ENCODE measurements at places on chromosomes 6 and 20.

DNA sequence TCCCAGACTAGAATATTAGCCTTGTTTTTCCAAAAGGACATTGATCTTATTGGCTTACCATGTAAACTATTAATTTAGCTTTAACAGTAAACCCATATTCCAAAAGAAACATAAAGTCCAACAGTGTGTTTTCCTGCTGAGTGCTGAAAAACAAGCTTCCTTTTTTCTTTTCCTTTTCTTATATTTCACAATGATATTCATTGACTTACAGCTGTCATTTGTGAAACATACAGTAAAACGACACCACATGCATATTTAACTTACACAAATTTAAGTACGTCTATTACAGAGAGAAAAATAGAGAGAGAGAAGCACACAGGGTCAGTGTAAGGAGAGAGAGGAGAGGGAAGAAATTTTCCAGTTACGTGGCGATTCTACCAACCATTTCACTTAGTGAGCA is 543.9 kb upstream of the JARID2 start:
- DNase-seq: no peak

DNA sequence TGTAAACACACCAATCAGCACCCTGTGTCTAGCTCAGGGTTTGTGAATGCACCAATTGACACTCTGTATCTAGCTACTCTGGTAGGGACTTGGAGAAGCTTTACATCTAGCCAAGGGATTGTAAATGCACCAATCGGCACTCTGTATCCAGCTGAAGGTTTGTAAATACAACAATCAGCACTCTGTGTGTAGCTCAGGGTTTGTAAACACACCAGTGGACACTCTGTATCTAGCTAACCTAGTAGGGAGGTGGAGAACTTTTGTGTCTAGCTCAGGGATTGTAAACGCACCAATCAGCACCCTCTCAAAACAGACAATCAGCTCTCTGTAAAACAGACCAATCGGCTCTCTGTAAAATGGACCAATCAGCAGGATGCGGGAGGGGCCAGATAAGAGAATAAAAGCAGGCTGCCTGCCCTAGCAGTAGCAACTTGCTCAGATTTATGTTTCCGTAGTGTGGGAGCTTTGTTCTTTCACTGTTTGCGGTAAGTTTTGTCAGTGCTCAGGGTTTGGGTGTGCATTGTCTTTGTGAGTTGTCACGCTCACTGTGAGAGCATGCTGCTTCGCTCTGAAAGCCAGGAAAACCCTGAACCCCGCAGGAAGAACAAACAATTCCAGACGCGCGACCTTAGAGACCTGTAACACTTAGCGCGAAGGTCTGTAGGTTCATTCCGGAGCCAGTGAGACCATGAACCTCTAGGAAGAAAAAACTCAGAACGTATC is 37.0 kb downstream of the RIOK1 start:
- DNase-seq: no peak

DNA sequence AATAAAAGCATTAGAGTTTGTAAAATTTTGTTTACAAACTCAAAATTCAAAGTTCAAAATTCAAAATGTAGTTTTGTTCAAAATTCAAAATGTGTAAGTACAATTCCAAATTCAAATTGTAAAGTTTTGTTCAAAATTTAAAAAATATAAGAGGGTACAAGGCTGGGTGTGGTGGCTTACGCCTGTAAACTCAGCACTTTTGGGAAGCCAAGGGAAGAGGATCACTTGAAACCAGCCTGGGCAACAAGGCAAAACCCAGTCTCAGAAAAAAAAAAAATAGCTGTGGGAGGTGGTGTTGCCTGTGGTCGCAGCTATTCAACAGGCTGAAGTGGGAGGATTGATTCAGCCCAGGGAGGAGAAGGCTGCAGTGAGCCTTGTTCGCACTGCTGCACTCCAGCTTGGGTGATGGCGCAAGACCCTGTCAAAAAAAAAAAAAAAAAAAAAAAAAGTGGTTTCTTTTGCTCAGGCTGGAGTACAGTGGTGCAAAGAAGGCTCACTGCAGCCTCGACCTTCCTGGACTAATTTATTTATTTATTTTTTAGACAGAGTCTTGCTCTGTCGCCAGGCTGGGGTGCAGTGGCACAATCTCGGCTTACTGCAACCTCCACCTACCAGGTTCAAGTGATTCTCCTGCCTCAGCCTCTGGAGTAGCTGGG is 5.4 kb upstream of the ZBTB12 start:
- peak; percentile 62 for DNase-seq

GRCh38 chr6:145863988-145864616 is 49.5 kb upstream of the FBXO30 start:
- no peak for DNase-seq

- no peak for DNase-seq
Observed at GRCh38 chr6:17395112-17395511, 1.7 kb downstream of the CAP2 start.

DNA sequence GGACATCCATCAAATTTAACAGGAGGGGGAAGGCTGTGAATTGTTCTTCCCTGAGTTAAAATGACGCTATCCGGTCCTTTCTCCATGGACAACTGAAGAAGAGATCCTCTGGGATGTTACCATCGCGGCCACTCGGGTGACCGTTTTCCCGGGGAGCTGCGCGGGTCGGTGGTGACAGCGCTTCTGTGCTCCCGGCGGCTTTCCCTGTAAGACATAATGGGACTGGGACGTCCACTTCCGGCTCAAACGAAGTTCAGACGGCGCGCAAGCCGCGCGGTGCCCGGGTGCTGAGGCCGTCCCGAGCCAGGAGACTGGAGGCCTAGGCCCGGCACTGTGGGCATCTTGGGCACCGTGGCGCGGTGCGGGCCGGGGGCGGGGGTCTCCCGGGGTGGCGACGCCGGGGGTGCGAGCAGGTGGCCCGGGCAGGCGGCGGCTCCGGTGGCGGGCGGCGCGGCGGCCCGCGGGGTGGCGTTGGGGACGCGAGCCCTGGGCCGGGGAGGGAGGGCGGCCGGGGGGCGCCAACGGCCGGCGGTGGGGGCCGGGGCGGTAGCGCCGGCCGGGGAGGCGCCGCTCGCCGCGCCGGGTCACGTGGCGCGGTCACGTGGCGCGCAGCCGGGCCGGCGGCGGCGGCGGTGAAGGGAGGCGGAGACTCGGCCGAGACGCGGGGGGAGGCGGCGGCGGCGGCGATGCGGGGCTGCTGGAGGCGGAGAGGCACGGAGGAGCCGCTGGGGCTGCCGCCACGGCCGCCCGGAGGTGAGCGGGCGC is 63.6 kb downstream of the GTF2H5 start:
- peak; percentile 77 for DNase-seq

- no peak for DNase-seq
Observed at GRCh38 chr6:161242779-161243693, 30.8 kb downstream of the AGPAT4 start.

DNA sequence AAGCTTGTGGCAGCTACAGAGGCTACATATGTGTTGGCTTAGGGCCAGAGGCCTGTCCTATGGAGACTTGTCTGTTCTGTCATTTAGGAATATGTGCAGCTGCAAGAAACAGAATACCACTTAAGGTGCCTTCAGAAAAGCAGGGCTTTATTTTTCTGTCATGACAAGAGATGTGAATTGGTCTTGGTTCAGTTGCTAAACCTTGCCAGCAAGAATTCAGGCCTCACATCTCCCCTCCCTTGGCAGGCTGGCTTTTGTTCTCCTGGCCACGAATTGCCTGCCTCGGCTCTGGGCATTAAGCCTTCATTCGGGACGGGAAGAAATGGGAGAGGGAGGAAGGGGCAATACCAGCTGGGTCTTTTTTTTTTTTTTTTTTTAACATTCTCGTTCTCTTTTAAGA is 82.4 kb upstream of the TGM3 start:
- no peak for DNase-seq

GRCh38 chr20:59802471-59803221 is 130.8 kb downstream of the SYCP2 start:
- DNase-seq: no peak

GRCh38 chr6:83893024-83893423 is 33.5 kb downstream of the CYB5R4 start:
- DNase-seq: no peak

GRCh38 chr20:364905-365794 is 15.4 kb upstream of the TRIB3 start:
- peak; percentile 67 for DNase-seq

- peak; percentile 85 for DNase-seq
Observed at GRCh38 chr20:10519361-10520046, 84.4 kb downstream of the SLX4IP start.

GRCh38 chr6:33073431-33073871 is at the start of gene HLA-DPA1:
HLA-DPA1 (minus strand) TSS chr6:33073649.
- DNase-seq: peak; percentile 24

DNA sequence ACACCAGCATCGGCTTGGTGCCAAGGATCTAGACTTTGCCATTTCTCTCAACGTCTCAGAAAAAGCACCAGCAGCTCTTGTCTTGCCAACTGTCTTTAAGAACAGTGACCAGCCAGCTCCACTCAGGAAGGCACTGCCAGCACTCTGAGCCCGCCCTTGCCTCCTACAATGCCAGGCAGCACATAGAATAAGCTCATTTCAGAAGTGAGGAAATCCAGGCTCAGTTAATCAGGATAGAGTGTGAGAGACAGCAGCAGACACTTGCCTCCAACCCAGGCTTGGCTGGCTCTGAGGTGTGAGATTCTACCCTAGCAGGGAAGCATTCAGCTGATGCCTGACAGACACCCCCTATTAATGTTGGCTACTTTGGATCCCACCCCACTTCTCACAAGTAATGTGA is 4.3 kb upstream of the SYNDIG1 start:
- no peak for DNase-seq

GRCh38 chr6:129921169-129921817 is 60.2 kb upstream of the TMEM244 start:
- no peak for DNase-seq

- DNase-seq: no peak
Observed at GRCh38 chr6:56638760-56639159, 3.9 kb downstream of the DST start.

DNA sequence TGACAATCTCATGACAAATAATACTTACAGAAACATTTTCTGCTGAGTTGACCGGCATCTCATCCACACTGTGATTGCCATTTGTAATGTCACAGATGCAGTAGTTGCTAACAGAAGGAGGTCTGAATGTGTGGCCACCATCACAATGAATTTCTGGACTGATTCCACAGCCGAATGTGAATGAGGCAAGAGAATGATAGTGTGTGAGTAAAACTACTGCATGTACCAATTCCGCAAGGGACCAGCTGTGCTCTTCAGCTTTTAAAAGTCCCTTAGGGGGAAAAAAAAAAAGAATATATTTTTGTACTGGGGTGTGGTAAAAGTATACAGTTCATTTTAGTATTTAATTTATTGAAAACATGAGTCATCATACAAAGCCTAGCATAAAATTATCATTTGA is 96.2 kb downstream of the SESN1 start:
- no peak for DNase-seq

GRCh38 chr6:160368670-160369069 is 20.5 kb downstream of the SLC22A3 start:
- DNase-seq: no peak

GRCh38 chr6:13395272-13396237 is 67.2 kb upstream of the TBC1D7 start:
- peak; percentile 64 for DNase-seq

- DNase-seq: no peak
Observed at GRCh38 chr6:89161326-89162046, 15.6 kb downstream of the PM20D2 start.

DNA sequence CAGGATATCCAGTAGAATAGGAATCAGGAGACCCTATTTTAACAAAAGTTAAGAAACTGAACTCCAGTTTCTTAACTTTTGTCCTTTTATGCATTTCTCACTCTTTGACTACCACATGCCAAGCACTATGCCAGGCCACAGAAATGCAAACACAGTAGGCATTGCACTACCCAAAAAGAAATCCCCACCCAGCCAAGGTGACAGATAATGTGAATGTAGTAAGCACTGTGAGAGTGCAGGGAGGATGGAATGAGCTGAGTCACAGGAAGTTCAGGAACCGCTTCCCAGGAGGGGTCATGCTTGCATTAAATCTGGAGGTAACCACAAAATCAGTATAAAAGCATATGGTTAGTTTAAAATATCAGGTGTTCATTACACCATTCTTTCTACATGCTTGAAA is 20.1 kb upstream of the FAM83C start:
- peak; percentile 96 for DNase-seq

DNA sequence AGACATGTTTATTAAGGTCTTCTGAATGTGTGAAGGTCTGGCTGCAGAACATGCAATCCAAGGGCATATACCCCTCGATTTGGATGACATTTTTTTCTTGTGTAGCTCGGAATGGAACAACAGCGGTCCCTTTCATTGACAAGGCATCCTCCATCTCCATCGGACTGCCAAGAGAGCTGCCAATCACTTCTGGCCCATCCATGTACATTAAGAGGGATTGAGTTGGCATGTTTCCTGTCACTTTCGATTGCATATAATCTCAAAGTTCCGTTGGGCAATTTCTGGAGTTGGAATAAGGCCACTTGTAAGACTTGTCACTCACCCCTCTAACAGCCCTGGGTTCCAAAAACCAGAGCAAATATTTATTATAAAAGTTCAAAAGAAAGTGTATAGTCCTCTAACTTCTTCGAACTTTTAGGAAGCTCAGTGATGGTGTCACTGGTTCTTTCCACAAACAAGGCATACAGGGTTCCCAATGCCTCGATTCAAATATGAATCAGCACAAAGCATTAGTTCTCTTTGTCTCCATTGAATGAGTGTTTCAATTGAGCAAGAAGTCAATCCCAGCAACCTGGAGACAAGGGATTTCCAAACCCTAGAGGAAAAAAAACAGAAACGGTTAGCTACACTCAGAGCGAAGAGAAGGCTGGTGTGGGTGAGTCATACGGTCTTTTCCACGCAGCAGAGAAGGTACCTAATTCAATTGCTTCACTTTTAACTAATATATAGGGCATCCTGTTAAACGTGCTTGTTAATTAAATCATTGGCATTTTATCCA is 10.9 kb downstream of the ZNF217 start:
- DNase-seq: peak; percentile 91

DNA sequence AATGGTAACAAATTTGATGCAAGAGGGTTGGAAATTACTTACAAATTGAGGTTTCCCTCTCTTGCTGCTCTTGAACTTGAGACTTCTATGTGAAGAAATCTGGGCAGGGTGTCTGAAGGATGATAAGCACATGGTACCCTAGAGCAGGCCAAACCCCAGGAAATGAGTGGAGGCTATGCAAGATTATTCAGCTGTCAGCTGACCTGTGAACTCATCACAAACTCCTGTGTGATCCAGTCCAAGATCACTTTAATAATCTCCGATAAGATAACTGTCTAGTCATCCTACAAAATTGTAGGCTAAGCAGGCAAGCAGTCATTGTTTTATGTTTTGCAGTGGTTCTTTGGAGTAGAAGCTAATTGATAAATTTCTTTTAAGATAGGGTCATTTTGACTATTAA is 213.1 kb downstream of the BTBD3 start:
- no peak for DNase-seq

GRCh38 chr6:132391391-132392269 is 9.6 kb downstream of the MOXD1 start:
- peak; percentile 96 for DNase-seq

DNA sequence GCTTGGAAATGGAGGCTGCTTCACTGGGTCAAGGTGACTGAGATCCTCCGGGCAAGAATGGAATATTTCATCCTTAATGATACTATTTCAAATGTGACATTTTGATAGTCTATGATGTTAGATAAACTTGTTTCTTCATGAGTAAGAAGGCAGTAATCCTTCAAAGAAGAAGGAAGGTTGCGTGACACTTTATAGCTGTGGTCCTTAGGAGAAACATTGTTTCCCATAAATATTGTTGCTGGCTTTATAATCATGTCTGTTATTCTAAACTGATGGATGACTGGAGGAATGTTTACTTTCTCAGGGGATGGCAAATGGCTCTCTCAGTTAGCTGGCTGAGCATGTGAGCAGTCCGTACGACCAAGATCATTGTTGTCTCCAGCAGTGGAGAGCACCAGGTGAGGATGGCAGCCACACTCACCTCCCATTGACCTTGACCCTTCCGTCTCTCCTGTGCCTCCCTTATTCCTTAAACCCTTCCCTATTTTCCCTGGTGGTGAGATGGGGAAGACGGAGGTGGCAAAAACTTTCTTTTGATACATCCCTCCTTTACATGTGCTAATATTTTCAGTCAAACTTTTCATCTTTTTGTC is 171.2 kb upstream of the OLIG3 start:
- no peak for DNase-seq
